ENCODE measurements at places on chromosomes 7 and 10. TPM values are rescaled to one million over a fixed set of nuclear protein-coding genes. Genes with fewer than 3 reads are reported as not detected.
A peak's percentile ranks its signal among the peaks of the same experiment; 100 is the strongest.

GRCh38 chr7:80517282-80517747, 5.5 kb upstream of the GNAT3 start:
- DNase-seq: no peak
- H3K4me3 ChIP-seq: no peak overlapping the region
- no peaks in the 10 kb centered on the region for H3K27me3 ChIP-seq
- H3K27ac ChIP-seq: no peak overlapping the region
- no peaks in the 10 kb centered on the region for H3K36me3 ChIP-seq

- no peak overlapping the region for H3K4me3 ChIP-seq
- H3K4me1 ChIP-seq: peaks cover 6% of the 10 kb centered on the region
- H3K27me3 ChIP-seq: no peaks in the 10 kb centered on the region
- no peaks in the 10 kb centered on the region for H3K36me3 ChIP-seq
Observed at GRCh38 chr10:129075508-129075907, 391.5 kb upstream of the MGMT start.

Gene HELLS
- total RNA-seq: 146 TPM

GRCh38 chr7:138918176-138918575, 63.0 kb downstream of the KIAA1549 start:
- no peak overlapping the region for H3K27ac ChIP-seq
- no peak for DNase-seq
- H3K4me1 ChIP-seq: peaks cover 4% of the 10 kb centered on the region

GRCh38 chr10:70634011-70634410, 31.5 kb upstream of the PRF1 start:
- no peaks in the 10 kb centered on the region for H3K27me3 ChIP-seq
- H3K36me3 ChIP-seq: no peaks in the 10 kb centered on the region
- no peak overlapping the region for H3K4me3 ChIP-seq
- H3K4me1 ChIP-seq: no peaks in the 10 kb centered on the region
- no peak overlapping the region for H3K27ac ChIP-seq
- no peak for DNase-seq

Gene ADAM22
- total RNA-seq: 3.0 TPM

DNA sequence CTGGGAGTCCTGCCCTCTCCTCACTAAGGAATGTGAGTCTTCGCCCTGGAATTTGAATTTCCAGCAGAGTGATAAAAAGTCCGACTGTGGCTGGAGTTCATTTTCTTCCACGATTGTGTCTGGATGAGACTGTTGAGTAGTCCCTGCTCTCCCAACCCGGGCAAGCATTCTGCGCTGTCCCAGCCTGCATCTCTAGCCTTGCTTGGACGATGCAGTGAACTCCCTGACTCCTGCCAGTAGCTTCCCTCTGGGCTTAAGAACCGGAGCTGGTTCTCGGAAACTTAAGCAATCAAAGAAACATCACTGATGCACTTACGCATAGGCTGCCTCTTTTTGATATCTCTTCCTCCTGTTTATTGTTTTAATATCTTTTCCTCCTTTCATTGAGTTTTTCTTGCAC, 116.0 kb upstream of the FZD8 start:
- H3K4me1 ChIP-seq: no peaks in the 10 kb centered on the region
- no peak for DNase-seq
- H3K4me3 ChIP-seq: no peak overlapping the region
- no peaks in the 10 kb centered on the region for H3K36me3 ChIP-seq

DNA sequence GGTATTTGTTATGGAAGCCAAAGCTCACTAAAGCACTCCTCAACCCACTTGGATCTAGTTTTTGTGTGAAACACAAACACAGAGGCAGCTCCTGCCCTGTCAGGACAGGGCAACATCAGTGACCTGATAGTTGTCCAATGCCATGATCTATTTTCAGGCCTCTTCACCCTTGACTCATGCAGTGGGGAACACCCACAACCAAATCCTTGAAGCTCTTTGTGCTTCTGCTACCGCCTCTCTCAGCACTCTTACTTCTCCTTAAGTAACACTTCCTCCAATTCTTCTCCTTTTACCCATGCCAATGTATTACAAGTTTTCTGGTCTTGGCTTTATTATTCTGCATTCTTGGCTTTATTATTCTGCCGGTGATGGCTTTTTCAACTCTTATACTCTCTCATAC, 425.3 kb downstream of the INHBA start:
- DNase-seq: no peak
- no peaks in the 10 kb centered on the region for H3K4me1 ChIP-seq
- no peak overlapping the region for H3K27ac ChIP-seq
- H3K4me3 ChIP-seq: no peak overlapping the region
- H3K36me3 ChIP-seq: no peaks in the 10 kb centered on the region
- H3K27me3 ChIP-seq: no peaks in the 10 kb centered on the region

- H3K36me3 ChIP-seq: peaks cover 6% of the 10 kb centered on the region
- H3K27ac ChIP-seq: peak overlapping the region; percentile 69
- no peaks in the 10 kb centered on the region for H3K27me3 ChIP-seq
- peaks cover 37% of the 10 kb centered on the region for H3K4me1 ChIP-seq
Observed at GRCh38 chr10:30999070-30999712, 32.5 kb downstream of the ZNF438 start.

Gene KCNMA1
- total RNA-seq: 0.18 TPM

Gene INMT
- not detected for total RNA-seq

- H3K4me1 ChIP-seq: peaks cover 49% of the 10 kb centered on the region
- no peaks in the 10 kb centered on the region for H3K27me3 ChIP-seq
- DNase-seq: no peak
- H3K4me3 ChIP-seq: no peak overlapping the region
- peaks cover 36% of the 10 kb centered on the region for H3K36me3 ChIP-seq
Observed at GRCh38 chr10:17684537-17684936, 40.6 kb downstream of the STAM start.

Gene PSTK
- total RNA-seq: 4.8 TPM

GRCh38 chr7:153590136-153590535, 462.1 kb upstream of the DPP6 start:
- H3K4me3 ChIP-seq: no peak overlapping the region
- no peak for DNase-seq
- H3K27ac ChIP-seq: no peak overlapping the region
- no peaks in the 10 kb centered on the region for H3K4me1 ChIP-seq

- DNase-seq: peak; percentile 63
- H3K4me3 ChIP-seq: no peak overlapping the region
- H3K36me3 ChIP-seq: no peaks in the 10 kb centered on the region
- H3K27me3 ChIP-seq: no peaks in the 10 kb centered on the region
Observed at GRCh38 chr7:5450549-5451327, 27.1 kb upstream of the TNRC18 start.

DNA sequence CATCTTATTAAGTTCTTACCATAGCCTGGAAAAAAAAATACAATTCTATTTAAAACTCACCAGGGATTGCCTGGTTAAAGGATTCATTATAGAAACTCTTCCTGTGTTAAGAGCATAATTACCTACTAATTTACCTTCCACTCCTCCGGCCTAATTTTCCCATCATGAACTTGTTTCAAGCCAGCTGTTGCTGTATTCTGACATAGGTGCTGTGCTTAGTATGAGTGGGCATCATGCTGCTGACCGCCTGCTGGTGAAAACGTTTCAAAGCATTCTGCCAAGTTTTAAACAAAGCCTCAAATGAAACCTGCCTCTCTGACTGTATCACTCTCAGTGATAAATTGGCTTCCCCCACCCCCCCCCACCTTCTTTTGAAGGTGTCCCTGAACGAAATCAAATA, 47.8 kb upstream of the KCNMA1 start:
- no peak overlapping the region for H3K27ac ChIP-seq
- H3K36me3 ChIP-seq: no peaks in the 10 kb centered on the region
- H3K4me1 ChIP-seq: no peaks in the 10 kb centered on the region
- DNase-seq: no peak
- H3K4me3 ChIP-seq: no peak overlapping the region

Gene PLCE1
- total RNA-seq: not detected

- DNase-seq: peak; percentile 66
- no peak overlapping the region for H3K27ac ChIP-seq
- H3K27me3 ChIP-seq: no peaks in the 10 kb centered on the region
- H3K36me3 ChIP-seq: no peaks in the 10 kb centered on the region
Observed at GRCh38 chr10:89086801-89087521, 96.4 kb downstream of the FAS start.

Gene NRAP
- not detected for total RNA-seq

Gene LRRC61
- 21.9 TPM for total RNA-seq

GRCh38 chr10:124971276-124971675, 29.4 kb downstream of the ZRANB1 start:
- DNase-seq: no peak
- H3K36me3 ChIP-seq: peaks cover 26% of the 10 kb centered on the region
- H3K27me3 ChIP-seq: no peaks in the 10 kb centered on the region
- H3K4me3 ChIP-seq: no peak overlapping the region
- H3K27ac ChIP-seq: no peak overlapping the region

Gene UBE2D1
- 12.8 TPM for total RNA-seq

DNA sequence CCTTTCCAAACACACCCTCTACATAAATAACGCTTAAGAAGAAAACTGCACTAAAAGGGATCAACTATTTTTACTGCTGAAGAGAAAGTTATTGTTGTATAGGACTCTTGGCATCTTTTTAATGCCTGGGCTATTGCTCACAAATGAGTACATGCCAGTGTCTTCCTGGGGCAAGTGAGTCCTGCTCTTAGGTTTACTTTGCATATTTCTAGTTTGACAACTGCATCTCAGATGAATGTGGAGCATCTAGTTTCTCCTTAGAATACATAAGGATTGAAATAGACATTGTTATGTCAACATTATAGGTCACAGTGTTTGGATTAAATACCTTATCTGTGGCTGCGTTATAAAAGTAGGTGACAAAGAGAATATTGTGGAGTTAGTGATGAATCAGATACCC, 44.5 kb downstream of the PSMC2 start:
- H3K36me3 ChIP-seq: no peaks in the 10 kb centered on the region
- no peak overlapping the region for H3K27ac ChIP-seq
- peaks cover 8% of the 10 kb centered on the region for H3K27me3 ChIP-seq
- H3K4me1 ChIP-seq: no peaks in the 10 kb centered on the region

DNA sequence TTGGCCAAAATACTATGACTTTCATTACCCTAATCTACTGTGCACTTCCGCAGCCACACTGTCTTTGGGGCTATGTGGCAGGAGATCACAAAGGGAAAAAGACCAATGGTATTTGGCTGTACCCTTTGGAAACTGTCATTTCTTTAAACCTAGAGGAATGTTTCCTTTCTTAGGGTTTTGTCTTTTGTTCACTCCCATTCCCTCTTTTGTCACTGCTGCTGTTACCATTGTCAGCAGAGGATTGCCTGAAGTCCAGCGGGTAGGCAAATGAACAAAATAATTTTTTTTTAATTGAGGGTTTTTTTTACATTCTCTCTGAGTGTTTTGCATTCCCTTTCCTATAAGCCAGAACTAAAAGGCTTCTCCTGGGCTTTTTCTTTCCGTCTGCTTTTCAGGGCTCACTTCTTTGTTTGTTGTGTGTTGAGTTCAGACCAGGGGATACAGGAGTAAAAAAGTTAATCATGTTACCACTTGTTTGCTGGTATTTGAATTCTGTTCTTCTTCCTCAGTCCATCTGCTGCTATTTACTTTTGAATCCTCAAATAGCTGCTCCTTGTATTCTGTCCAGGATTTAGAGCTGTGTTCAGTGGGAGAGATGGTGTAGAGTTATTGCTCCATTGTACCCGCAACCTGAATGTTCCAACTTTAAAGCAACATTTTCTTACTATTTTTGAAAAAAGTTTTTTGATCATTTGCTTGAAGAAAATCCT, 374.6 kb downstream of the SUGCT start:
- no peaks in the 10 kb centered on the region for H3K36me3 ChIP-seq
- H3K4me1 ChIP-seq: no peaks in the 10 kb centered on the region
- DNase-seq: no peak
- no peaks in the 10 kb centered on the region for H3K27me3 ChIP-seq

GRCh38 chr7:111678281-111678680, 116.0 kb upstream of the IMMP2L start:
- no peak overlapping the region for H3K4me3 ChIP-seq
- no peak overlapping the region for H3K27ac ChIP-seq
- no peaks in the 10 kb centered on the region for H3K36me3 ChIP-seq
- H3K27me3 ChIP-seq: peaks cover 12% of the 10 kb centered on the region

DNA sequence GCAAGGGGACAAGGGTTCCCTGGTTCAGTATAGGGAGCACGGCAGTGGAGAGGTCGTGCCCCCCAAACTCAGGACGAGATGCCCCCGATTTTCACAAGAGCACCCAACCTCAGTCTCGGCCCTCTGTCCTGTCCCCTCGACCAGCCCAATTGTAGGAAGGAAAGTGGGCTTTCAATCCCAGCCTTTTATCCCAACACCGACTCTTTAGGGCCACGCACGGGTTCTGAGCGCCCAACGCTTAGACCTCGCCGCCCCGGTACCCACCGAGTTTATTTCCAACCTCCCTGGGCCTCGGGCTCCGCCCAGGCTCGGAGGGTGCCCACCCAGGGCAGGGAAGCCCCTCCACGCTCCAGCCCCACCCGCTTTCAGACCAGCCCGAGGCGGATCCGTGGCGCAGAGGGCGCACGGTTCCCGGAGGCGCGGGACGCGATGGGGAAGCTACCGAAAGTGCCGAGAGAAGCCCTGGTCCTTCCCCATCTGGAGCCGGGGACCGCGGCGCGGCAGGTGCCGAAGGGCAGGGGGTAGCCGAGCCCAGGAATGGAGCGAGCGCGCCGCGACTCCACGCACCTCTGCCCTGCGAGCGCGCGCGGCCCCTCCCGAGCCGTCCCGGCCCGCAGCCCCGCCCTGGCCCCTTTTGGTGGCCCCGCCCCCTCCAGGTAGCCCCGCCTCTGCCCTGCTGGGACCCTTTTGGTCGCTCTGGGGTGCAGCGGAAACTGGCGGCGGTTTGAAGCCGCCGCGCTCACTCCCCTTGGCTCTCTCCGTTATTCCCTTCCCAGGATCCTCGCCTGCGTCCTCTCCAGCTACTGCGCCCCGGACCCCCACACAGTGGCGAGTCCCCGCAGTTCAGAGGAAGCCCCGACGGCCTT, 20.4 kb downstream of the GRID2IP start:
- H3K4me1 ChIP-seq: peaks cover 26% of the 10 kb centered on the region
- peak; percentile 80 for DNase-seq
- H3K36me3 ChIP-seq: no peaks in the 10 kb centered on the region
- H3K27me3 ChIP-seq: peaks cover 28% of the 10 kb centered on the region
- H3K4me3 ChIP-seq: peak overlapping the region; percentile 74

Gene FRAT1
- 3.2 TPM for total RNA-seq

DNA sequence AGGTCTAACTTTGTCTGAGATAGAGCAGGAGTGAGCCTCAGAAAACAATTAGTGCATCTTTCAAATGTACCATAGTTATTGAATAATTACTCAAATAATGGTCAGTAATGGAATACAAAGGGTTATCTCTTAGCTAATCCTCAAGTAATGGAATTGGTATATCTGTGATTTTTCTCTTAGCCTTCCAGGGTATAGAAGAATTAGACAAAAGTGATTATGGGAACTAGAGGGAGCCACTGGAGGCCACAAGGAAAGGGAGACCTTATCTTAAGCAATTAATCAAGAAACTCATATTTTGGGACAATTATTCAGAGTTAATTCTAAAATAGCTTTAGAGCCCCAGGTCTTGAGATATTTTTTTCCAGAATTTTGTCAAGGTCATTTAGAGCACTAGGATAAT, 110.0 kb upstream of the GATA3 start:
- DNase-seq: no peak
- H3K27me3 ChIP-seq: no peaks in the 10 kb centered on the region

Gene GRID2IP
- 0.23 TPM for total RNA-seq

- H3K36me3 ChIP-seq: no peaks in the 10 kb centered on the region
- H3K27ac ChIP-seq: no peak overlapping the region
- H3K4me1 ChIP-seq: no peaks in the 10 kb centered on the region
- peaks cover 1% of the 10 kb centered on the region for H3K27me3 ChIP-seq
Observed at GRCh38 chr10:76779796-76780301, 857.8 kb downstream of the KCNMA1 start.

Measured in activated CD8-positive, alpha-beta T cell treated with anti-CD3 and anti-CD28 coated beads for 36 hours (primary cell).